ENCODE measurements at places on chromosomes 2 and 18. TPM values are rescaled to one million over a fixed set of nuclear protein-coding genes. Genes with fewer than 3 reads are reported as not detected.

Gene HK2
- polyA plus RNA-seq = 6.7 TPM

Gene DQX1
- polyA plus RNA-seq = 1.0 TPM

Gene XRCC5
- 164 TPM for polyA plus RNA-seq

DNA sequence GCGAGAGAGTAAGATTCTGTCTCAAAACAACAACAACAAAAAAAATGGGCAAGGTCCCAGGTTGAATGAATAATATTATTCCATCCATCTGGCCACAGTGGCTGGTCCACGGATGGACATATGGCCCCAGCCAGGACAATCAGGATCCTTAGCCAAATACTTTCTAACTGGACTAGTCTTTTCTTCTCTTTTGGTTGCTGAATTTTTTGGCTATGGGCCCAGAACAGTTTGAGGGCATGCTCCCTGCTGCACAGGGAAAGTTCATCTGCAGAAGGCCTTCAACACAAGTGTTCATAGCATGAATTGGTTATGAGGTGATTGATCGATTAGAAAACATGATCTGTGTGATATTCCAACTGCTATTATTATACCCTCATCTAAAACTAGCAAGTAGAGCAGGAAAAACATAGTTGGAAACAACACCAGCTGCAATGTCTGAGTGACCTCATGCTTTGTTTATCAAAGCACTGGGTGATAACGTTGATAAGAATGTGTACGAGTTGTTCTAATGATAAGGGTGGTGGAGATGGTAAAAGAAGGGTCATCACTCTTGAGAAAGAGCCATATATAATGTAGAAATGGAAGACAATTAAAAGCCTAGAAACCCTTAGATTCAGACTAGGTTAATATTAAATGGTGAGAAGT lies 47.8 kb upstream of the RNF103 start:
- no peak for DNase-seq

DNA sequence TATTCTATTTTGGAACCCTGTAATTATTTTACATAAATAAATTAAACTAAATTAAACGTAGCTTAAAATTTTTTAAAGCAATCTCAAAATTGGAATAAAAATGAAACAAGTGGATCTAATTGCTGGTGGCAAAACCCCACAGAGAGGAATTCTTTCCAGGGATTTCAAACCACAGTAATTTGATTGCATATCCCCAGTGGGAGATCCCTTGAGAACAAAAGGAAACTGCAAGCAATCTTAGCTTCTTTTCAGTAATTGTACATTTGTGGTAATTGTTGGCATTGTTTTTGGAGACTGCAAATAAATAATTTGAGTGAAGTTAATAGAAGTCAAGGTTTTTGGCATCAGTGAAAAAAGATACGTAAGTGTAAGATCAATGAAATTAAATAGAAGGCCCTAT lies 58.7 kb upstream of the MYCN start:
- DNase-seq = no peak

DNA sequence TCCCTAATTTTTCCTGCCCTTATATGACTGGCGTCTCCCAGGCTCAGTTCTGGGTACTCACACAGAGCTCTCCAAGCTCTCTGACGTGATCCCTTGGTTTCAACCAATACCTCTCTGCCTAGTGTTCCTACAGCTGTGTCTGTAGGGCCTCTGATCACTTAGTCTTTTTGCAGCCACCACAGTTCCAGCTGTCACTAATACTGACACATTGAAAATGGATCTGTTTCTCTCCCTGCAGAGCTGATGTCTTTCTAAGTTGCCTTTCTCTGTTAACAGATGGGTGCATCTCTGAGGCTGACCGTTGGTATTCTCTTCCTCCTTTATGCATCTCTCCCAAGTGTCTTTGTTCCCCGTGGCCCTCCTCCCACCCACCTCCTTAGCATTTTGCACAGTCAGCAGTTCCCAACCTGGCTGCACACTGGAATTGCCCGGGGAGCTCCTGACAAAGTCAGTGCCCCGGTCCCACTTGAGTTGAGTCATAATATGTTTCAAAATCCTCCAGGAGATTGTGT lies 62.5 kb downstream of the CERS6 start:
- no peak for DNase-seq

DNA sequence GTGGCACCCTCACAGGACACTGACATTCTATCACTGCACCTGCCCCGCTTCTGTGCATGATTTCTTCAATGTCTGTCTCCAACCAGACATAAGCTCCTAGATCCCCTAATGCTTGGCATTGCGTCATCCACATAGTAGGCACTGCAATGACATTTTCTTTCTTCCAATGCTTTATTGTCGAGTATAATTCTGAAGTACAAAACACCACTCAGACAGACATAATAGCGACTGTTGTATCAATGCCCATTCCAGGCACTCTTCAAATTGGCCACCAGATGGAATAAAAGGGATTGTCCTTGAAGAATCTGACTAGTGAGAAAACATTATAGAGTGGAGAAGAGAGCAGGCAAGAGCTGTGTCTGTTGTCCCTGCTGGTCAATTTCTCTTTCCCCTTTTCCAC lies 89.0 kb downstream of the LPIN1 start:
- no peak for DNase-seq

- no peak for DNase-seq
These were observed 143.5 kb downstream of the ZEB2 start for GRCh38 chr2:144376460-144376859.

DNA sequence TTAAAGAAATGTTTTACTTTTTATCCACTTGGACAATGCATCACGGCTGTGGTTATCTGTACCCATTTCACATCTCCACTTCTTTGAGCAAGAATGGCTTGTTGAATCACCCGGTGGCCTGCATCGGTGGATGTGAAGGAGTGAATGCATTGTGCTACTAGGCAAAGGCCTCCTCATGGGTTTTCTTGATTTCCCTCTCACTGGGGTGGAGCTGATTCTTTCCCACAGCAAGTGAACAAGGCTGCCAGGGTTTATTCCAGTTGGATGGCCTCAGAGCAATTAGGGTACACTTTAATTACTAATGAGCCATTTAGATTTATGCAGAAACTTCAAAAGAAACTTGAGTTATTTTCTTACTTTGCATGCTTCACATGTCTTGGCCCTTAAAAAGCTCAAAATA lies 387.1 kb downstream of the RND3 start:
- no peak for DNase-seq

- peak; percentile 55 for DNase-seq
These were observed 249.1 kb upstream of the TMEFF2 start for GRCh38 chr2:192443831-192444230.

- DNase-seq = no peak
These were observed 330.1 kb downstream of the CMPK2 start for GRCh38 chr2:6535572-6535971.

- no peak for DNase-seq
These were observed 50.9 kb downstream of the HS1BP3 start for GRCh38 chr2:20599861-20600461.

GRCh38 chr2:15797231-15797938 lies 143.0 kb upstream of the MYCN start:
- DNase-seq = no peak

GRCh38 chr18:8754995-8755960 lies 49.9 kb downstream of the MTCL1 start:
- no peak for DNase-seq

DNA sequence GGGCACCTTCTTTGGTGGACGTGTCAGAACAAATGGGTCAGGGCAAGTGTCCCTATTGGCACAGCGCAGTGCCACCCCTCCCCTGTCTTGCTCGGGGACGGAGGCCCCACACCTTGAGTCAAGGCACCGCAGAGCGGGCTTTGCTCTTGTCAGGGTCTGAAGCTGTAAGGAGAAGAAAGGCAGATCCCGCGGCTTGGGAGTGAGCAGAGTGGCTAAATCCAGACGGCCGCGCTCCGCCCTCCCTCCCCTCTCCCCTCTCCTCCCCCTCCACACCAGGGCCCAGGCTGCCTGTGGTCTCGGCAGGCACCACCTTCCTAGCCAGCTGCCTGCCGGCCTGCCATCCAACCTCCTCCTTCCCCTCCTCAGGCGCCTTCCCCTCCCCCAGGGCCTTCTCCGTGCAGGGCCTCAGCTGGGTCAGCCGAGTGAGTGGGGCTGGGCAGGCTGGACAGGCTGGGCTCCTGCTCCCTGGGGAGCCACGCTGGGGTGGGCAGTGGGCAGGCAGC lies 25.8 kb downstream of the SPEG start:
- DNase-seq = no peak

GRCh38 chr2:17628349-17629261 lies 88.1 kb downstream of the VSNL1 start:
- no peak for DNase-seq

Gene RNF138
- polyA plus RNA-seq = 40.7 TPM

DNA sequence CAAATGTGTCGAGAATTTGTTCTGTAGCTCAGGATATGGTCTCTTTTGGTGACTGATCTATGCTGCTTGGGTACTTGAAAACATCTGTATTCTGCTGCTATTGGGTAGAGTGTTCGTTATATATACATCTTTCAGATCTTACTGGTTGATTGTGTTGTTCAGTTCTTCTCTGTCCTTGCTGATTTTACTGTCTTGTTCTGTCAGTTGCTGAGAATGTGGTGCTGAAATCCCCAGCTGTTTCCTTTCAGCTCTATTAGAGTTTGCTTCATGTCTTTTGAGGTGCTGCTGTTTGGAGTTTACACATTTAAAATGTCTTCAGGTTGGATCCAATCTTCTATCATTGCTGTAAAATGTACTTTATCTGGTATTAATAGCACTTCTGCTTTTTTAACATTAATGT lies 12.9 kb downstream of the BCL2L11 start:
- DNase-seq = no peak

Gene PDIA6
- polyA plus RNA-seq = 147 TPM

DNA sequence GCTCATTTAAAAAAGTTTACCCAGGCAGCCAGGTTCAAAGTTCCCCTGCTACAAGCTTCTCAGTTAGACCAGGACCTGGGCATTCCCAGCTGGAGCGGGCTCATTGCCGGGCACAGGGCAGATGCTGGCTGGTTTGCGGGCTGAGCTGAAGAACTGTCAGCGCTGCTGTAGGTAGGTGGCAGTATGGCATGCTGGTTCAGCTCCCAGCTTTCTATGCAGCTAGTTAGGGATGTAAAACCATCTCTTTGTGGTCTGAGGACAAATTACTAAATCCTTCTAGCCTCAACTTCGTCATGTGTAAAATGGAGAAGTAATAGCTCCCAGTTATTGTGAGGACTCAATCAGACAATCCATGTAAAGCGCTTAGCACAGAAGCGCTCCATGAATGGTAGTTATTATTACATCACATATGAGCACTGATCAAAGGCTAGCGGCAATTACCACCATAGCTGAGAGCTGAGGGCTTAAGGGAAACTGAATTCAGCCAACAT lies 2.4 kb upstream of the LDLRAD4 start:
- peak; percentile 72 for DNase-seq

DNA sequence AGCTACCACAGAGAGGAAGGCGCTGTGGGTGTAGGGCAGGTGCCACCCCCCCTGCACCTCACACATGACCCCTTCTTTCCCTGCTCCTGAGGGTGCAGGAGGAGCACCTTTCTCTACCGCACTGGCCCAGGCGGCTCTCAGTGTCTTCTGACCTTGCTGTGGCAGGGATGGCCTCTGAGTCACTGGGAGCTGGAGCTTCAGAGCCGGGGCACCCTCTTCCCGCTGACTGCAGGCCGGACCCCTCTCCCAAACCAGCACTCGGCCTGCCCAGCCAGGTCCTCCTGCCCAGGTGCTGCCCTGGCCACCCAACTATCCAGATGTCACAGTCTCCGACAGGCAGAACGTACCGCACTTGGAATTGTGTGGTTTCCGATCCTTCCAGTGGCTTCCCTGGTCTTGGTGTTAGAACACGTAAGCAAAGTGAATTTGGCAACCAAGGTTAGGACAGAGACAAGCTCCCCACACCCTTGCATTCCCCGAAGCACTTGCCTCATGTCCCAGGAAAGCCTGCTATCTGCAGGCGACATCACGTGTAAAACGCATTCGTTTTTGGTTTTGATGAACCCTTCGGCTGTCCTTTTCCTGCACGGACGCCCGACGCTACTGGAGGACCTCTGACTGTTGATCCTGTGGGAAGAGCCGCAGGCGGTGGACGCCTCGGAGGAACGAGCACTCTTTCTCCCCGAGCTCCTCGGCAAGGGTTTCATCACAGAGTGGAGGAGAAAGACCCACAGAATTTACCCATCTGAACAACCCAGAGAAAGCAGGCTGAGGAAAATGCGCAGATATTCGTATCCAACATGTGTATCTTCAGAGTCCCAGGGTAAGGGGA lies 24.7 kb upstream of the KCNG2 start:
- no peak for DNase-seq

GRCh38 chr18:74625157-74625556 lies 27.5 kb downstream of the ZNF407 start:
- DNase-seq = no peak

GRCh38 chr2:202178346-202178958 lies 59.9 kb downstream of the SUMO1 start:
- peak; percentile 70 for DNase-seq

Gene MYO5B
- 8.3 TPM for polyA plus RNA-seq

Gene IGFBP5
- 393 TPM for polyA plus RNA-seq

GRCh38 chr2:172270278-172271079 lies 156.9 kb upstream of the ITGA6 start:
- no peak for DNase-seq

GRCh38 chr2:24708537-24709152 lies 84.5 kb downstream of the PTRHD1 start:
- no peak for DNase-seq

GRCh38 chr2:96197546-96198255 lies 10.9 kb downstream of the STARD7 start:
- no peak for DNase-seq

Gene CXCR1
- polyA plus RNA-seq = 0.36 TPM

Gene HRH4
- polyA plus RNA-seq = 0.13 TPM

- DNase-seq = no peak
These were observed 163.2 kb upstream of the KLF7 start for GRCh38 chr2:207328944-207329386.

DNA sequence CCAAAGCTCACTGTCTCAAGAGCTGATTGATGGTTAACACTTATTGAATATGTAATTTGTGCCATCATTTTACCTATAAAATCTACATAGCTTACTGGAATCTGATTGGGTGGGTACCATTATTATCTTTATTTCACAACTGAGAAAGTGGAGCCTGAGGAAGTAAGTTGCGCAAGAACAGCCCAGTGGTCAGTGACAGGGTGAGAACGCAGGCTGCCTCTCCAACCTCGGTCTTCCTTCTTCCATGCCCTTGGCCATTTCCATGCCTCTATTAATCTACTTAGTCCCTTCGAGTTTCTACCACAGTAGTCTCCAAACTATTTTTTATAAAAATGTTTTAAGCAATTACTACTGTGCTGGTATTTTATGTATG lies 390.9 kb upstream of the VWC2L start:
- DNase-seq = no peak

Gene SPP2
- polyA plus RNA-seq = not detected

DNA sequence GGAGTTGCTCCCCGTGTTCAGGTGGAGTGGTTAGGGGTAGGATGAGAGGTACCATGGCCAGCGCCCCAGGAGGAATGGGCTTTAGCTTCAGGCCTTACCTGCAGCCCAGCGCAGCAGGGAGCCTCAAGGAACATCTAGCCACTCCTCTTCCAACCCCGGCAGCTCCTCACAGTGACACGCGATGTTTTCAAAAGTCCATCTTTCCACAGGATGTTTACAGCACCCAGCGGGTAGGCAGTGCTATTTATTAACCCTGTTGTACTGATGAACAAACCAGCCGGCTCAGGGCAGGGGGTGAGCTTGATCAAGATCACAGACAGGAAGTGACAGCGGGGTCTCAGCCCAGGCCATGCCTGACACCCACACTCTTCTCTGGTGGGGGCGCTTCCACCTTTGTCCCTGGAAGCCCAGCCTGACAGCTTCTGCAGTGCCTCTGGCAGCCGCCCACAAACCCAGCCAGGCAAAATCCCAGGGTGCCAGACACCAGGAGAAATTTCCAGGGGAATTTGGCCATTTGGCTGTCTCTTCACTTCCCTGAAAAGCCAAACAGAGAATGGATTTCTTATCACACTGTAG lies 18.4 kb upstream of the PRLH start:
- DNase-seq = no peak

Gene UGT1A4
- polyA plus RNA-seq = not detected

Measured in muscle of arm (tissue), 14 donors.